Thyroid gland (tissue), 4 donors: ENCODE measurements at places on chromosomes 5 and 9. TPM values are rescaled to one million over a fixed set of nuclear protein-coding genes. Genes with fewer than 3 reads are reported as not detected.

ADGRD2 gene
- not detected for total RNA-seq

DNA sequence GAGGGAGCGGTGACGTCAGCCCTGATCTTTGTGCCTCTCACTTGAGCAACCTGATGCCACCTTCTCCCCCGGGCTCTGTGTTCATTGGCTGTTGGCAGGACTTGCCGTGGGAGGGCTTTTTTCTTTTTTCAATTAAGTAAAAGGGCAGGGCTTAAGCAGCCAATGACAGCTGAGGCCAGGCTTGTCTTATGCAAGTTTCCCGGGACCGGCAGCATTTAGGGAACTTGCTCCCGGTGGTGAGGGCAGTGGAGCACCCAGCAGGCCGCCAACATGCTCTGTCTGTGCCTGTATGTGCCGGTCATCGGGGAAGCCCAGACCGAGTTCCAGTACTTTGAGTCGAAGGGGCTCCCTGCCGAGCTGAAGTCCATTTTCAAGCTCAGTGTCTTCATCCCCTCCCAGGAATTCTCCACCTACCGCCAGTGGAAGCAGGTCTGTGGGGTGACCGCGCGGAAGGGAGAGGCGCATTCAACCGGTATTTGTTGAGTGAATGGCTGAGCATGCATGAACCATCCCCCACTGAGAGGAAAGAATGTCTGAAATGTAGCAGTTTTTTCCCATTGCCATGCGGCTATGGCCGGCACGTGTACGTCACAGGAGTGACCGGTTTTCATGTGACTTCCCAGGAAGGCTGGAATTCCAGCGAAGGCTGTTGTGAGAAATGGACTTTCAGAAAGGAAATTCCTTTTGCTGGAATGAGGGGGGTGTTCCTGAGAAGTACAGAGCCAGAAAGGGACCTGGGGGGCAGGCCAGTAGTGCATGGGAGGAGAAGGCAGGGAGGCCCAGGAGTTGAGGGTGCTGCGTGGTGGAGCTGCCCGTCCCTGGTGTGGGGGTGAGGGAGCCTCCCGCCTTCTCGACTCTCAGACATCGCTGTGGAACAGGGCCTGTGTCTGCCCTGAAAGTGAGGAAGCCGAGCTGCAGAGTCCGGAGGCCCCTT, 29.0 kb downstream of the PTGES2 start:
- DNase-seq: peak; percentile 100

DNA sequence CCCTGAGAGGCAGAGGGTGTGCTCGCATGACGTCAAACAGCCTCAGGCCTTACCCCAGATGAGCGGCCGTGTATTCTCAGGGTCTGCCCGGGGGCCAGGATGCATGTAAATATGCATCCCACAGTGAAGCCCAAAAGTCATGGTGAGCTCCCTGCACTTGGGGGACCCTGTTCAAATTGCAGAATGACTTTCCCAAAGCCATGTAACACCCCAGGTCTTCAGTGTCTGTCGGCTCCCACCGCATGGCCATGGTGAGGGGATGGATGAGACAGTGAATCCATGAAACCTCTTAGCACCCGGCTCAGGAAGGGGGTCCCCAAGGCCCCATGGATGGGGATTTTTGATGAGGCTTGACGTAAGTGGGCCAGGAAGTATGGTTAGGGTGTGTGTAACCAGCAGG, 9.3 kb upstream of the COL5A1 start:
- DNase-seq: no peak

DNA sequence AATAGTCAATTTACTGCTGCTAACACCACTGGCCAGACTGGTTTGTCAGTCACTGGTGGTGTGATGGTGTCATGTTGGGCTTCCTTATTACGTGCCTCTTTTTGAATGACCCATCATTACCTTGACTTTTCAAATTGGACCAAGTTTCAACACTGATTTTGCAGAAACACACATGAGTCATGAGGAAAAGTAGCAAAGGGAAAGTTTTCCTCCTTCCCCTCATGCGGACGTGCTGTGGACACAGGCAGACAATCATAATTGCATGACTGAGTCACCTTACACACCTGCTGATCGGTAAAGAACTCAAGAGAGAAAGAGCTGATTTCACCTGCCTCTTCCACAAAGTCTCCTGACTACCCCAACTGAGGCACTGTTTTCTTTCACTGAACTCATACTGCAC, 324.5 kb downstream of the ARRDC3 start:
- peak; percentile 50 for DNase-seq

GRCh38 chr5:108003178-108003577, 332.4 kb upstream of the EFNA5 start:
- DNase-seq: no peak

DNA sequence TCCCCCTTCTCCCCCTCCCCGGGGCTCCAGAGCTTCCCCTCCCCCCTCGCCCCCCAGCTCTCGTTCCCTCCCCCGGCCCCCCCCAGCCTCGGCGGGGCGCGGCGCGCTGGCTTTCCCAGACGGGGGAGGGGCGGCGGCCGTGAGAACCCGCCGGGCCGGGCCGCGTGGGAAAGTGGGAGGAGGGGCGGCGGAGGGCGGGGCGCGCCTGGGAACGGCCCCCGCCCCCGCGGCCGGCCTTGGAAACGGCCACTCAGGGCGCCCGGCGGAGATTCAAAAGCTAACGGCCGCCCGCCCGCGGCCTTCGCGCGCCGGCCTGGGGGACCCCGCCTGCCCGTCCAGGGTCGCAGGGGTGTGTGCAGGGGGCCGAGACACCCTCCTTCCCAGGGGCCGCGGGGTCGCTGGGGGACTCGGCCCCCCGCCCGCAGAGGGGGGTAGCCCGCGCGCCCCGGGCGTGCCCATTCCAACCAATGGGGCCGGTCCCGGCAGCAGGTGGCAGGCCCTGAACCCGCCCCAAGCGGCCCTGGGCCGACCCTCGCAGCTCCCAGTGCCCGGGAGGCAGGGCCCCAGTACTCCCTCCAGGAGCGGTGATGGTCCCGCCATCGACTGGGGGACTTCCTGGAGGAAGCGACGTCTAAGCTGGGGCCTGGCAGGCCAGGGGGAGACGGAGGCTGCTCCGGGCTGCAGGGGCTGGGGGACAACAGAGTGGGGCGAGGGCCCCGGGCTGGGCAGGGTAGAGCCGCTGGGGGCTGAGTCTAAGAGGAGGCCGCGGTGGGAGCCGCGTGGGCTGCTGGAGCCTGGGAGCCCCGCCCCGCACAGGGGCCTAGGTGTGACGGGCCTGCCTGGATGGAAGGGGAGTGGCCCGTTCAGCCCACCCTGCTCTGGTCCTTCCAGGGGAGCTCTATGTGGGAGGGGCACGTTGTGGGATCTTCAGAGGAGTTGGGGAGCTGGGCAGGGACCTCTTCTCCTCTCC, 14.2 kb upstream of the NRARP start:
- DNase-seq: peak; percentile 45

GRCh38 chr9:35318741-35319140, 156.9 kb downstream of the UNC13B start:
- DNase-seq: no peak

FGF1 gene
- total RNA-seq: 1.0 TPM

DNA sequence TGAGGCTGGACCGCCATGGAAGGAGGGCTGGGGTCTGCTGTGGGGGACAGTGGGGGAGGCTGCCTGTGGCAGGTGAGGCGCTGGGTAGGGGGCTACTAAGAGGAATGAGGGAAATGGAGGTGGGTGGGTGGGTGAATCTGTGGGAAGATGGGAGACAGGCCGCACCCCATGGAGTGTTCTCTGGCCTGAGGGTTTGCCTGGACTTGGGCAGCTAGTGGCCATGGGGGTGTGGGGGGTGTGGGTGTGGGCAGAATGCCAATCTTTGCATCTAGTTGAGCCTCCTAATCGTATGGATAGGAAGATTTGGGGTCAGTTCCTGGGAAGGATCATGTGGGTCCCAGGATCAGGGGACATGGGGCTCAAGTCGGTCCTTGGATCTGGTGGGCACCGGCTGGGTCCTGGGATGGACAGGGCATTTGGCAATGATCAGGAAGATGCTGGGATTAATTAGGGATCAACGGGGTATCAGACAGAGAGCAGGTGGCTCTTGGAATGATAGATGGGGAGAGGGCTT, 518 bp downstream of the ZDHHC12 start:
- DNase-seq: no peak
